ENCODE measurements at places on chromosomes 1 and 21. TPM values are rescaled to one million over a fixed set of nuclear protein-coding genes. Genes with fewer than 3 reads are reported as not detected.
A peak's percentile ranks its signal among the peaks of the same experiment; 100 is the strongest.

GRCh38 chr1:244450597-244451538 lies 841 bp downstream of the ADSS2 start:
- H3K4me3 ChIP-seq, result peak overlapping the region; percentile 74
- H3K27ac ChIP-seq, result peak overlapping the region; percentile 96
- no peaks in the 10 kb centered on the region for H3K36me3 ChIP-seq
- H3K4me1 ChIP-seq, result peaks cover 48% of the 10 kb centered on the region

GRCh38 chr1:209456878-209457277 lies 126.6 kb upstream of the CAMK1G start:
- no peak for DNase-seq
- H3K4me3 ChIP-seq, result no peak overlapping the region
- H3K27ac ChIP-seq, result no peak overlapping the region
- H3K27me3 ChIP-seq, result no peaks in the 10 kb centered on the region

DNA sequence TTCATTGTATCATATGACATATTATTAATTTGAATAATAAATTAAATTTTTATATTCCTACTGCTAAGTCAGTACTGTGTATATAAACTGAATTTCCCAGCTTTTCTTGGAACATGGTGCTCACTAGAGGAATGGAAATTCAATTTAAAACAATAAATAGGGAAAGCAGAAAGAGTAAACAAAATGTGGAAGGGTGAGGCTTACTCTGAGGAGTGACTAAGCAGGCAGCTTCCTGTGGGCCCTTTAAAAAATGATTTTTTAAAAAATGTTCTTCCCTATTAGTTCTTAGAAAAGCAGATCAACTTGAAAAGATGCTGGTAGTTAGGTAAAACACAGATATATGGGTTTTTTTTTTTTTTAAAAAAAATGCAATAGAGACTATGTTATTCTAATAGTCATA lies 49.5 kb upstream of the S1PR1 start:
- no peaks in the 10 kb centered on the region for H3K27me3 ChIP-seq
- no peak overlapping the region for H3K27ac ChIP-seq
- no peaks in the 10 kb centered on the region for H3K36me3 ChIP-seq
- no peak overlapping the region for H3K4me3 ChIP-seq

DNA sequence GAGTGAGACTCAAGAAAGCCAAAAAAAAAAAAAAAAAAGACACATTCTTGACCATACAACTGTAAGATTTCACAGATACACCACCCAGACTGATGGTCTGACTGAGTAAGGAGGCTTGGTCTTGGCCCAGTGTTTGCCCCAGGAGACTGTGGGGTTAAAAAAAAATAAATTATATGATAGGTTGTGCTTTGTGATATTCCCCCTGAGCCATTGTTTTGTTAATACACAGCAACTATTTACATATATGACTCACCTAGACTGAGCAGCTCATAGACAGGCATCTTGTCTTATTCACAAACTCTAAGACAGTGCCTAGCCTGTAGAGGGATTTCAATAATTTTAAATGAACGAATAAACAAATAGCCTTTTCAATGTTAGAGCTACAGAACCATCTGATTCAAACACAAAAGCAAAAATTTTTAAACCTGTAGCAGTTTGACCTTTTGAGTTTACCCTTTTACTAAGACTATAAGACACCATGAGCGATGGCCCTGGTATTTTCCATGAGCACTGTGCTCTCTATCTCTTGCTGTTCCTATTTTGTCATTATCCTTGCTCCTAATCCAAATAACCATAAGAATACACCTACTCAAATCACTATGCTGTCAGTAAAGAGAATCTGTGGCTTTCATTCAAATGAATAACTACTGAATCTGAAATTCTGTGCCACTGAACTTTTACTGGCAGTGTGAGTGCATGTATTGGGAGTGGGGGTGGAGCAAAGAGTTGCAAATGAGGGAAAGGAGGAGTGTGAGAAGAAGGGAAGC lies 199.4 kb upstream of the PTBP2 start:
- peaks cover 23% of the 10 kb centered on the region for H3K4me1 ChIP-seq
- no peak overlapping the region for H3K27ac ChIP-seq
- DNase-seq, result no peak
- no peak overlapping the region for H3K4me3 ChIP-seq
- no peaks in the 10 kb centered on the region for H3K27me3 ChIP-seq

DNA sequence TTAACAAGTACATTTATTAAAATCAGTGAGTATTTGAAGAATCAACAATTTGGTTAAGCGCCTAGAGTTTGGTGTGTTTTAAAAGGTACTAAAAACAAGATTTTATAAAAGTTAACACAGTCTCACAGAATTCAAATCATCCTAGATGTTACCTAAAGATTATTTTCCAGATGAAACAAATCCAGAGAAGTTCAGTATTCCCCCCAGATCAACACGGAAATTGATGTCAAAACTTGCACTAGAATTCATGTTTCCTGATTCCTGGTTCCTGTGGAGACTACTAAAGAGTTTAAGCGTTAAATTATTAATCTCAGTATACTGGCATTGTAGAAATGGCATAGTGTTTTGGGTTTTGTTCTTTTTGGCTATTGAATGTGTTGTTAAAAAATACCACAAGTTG lies 1.4 kb downstream of the PTBP2 start:
- peak overlapping the region; percentile 86 for H3K4me3 ChIP-seq
- H3K4me1 ChIP-seq, result peaks cover 38% of the 10 kb centered on the region
- H3K27ac ChIP-seq, result peak overlapping the region; percentile 95
- peaks cover 6% of the 10 kb centered on the region for H3K36me3 ChIP-seq

DNA sequence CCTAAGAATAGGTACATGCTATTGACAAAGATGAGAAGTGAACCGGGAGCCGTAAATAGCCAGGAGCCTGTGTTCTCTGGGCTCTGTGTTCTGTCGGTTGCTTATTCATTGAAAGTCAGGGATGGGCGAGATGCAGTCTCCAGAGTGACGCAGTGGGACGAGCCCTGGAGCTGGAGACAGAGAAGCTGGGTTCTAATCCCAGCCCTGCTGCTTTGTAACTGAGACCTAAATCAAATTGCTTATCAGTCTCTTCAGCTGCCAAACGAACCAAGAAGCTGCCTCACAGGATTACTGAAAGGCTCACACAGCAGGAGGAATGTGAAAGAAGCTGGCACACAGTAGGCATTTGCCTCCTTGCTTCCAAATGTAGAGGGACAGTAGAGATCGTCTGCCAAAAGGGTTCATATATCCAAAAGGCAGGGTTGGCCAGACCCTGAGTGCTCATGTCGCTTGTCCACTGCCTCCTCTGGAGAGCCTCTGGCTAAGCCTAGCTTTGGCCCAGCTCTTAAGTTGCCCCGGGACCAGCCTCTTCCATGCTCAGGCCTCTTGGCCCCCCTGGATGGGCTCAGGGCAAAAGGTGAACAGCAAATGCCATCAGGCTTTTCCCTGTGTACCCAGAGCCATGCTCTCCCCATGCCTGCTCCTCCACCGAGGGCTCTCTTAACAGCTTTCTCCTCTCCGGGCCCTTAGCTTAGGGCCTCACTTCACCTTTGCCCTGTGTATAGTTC lies 134.2 kb upstream of the IPO9 start:
- no peak for DNase-seq
- no peak overlapping the region for H3K4me3 ChIP-seq
- no peaks in the 10 kb centered on the region for H3K36me3 ChIP-seq
- no peak overlapping the region for H3K27ac ChIP-seq
- no peaks in the 10 kb centered on the region for H3K27me3 ChIP-seq

DNA sequence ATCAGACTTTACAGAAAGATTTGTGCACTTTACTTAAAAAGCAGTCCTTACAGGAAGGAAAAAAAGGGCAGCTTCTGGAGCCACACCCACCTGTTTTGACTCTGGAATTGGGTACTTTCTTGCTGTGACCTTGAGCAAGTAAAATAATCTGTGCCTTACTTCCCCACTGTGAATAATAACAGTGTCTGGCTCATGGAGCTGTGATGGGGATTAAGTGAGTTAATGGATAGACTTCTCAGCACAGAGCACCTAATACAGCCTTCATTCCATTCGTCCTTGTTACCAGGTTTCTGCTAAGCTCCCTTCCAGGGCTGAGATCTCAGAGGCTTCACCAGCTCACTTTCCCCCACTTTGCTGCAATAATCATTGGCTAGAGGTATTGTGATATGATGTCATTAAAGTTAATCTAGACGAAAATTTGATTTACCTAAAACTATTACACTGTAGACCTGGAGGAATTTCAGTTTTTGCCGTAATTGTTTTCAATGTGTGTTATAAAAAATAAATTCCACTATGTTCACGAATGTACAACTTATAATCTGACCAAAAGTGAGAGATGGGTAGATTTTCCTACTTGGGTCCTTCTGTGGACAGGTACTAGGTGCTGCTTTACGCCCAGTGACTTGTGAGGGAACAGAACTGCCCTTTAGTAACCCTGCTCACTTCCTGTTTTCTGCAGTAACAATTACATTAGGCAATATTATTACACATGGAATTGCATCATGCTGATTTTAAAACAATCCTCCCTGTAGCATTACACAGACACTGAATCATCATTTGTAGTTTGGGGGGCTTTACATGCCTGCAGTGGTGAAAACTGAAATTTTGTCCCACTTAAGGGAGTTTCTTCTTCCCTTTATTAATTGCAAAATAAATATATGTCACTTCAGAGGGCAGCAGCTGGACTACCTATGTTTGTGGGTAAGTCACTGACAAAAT lies 19.7 kb upstream of the ABCG1 start:
- peaks cover 14% of the 10 kb centered on the region for H3K4me1 ChIP-seq
- no peaks in the 10 kb centered on the region for H3K36me3 ChIP-seq
- DNase-seq, result no peak
- no peak overlapping the region for H3K4me3 ChIP-seq
- H3K27ac ChIP-seq, result no peak overlapping the region

The TMEM63A gene
- total RNA-seq, result 30.0 TPM

The RWDD3 gene
- total RNA-seq, result 8.8 TPM

- no peaks in the 10 kb centered on the region for H3K4me1 ChIP-seq
- H3K36me3 ChIP-seq, result no peaks in the 10 kb centered on the region
- no peak for DNase-seq
- H3K27me3 ChIP-seq, result no peaks in the 10 kb centered on the region
- no peak overlapping the region for H3K4me3 ChIP-seq
Observed at GRCh38 chr1:14912839-14913481, 240.6 kb upstream of the TMEM51 start.

The ILDR2 gene
- total RNA-seq, result 13.0 TPM

The IQGAP3 gene
- 1.1 TPM for total RNA-seq

- no peaks in the 10 kb centered on the region for H3K27me3 ChIP-seq
- H3K4me3 ChIP-seq, result peak overlapping the region; percentile 62
- peak overlapping the region; percentile 66 for H3K27ac ChIP-seq
- peaks cover 50% of the 10 kb centered on the region for H3K4me1 ChIP-seq
- no peaks in the 10 kb centered on the region for H3K36me3 ChIP-seq
- peak; percentile 92 for DNase-seq
Observed at GRCh38 chr1:66335859-66336640, 197.9 kb upstream of the SGIP1 start.

- DNase-seq, result no peak
- H3K4me3 ChIP-seq, result no peak overlapping the region
- no peaks in the 10 kb centered on the region for H3K36me3 ChIP-seq
Observed at GRCh38 chr1:185627171-185627570, 107.0 kb upstream of the HMCN1 start.

- no peaks in the 10 kb centered on the region for H3K27me3 ChIP-seq
- peak within 1 kb of the TSS; percentile 72 for H3K4me3 ChIP-seq
- H3K4me1 ChIP-seq, result peaks cover 21% of the 10 kb centered on the region
- H3K27ac ChIP-seq, result peak within 1 kb of the TSS; percentile 91
Observed at GRCh38 chr1:50959913-50960844, at the start of gene FAF1. FAF1 (minus strand) TSS chr1:50960267; CDS start chr1:50959811, 456 bp downstream.

The LSS gene
- 45.3 TPM for total RNA-seq

DNA sequence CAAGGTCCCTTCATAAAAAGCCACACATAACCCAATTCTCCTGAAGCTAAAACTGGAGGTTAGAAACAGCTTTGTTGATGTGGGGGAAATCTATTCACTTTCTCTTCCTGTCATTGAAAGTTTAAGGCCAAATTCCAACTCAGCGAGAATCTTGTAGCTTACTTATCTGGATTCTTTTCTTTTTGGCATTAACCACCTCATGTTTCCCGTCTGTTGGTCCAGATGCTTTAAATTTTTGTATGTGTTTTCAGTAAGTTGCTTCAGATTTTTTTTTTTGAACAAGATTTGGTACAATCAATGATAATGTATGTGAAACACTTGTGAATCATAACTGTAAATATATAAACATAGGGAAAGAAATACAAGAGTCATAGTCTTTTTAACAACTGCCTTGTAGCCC lies 33.7 kb upstream of the NEK7 start:
- no peak overlapping the region for H3K27ac ChIP-seq
- H3K36me3 ChIP-seq, result no peaks in the 10 kb centered on the region
- no peak for DNase-seq
- no peak overlapping the region for H3K4me3 ChIP-seq
- peaks cover 5% of the 10 kb centered on the region for H3K4me1 ChIP-seq

The SIM2 gene
- total RNA-seq, result 0.42 TPM

The GFI1 gene
- 0.32 TPM for total RNA-seq

The ADORA1 gene
- 0.50 TPM for total RNA-seq

DNA sequence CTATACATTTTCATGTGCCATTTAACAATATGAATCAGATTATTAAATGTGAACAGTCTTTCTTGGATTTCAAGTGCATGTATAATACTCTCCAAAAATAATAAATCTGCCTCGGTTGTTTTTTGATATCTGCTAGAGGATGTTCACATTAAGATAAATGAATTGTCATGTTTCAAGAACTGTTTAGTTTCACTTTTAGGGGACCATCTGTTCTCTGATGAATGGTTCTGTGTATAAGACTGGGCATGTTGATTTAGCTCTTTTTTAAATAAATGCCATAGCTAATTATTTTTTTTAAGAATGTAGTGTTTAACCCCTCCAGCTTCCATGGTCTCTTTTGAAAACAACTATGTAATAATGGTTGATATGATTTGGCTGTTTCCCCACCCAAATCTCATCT lies 1245.1 kb upstream of the ADGRL4 start:
- no peak overlapping the region for H3K4me3 ChIP-seq
- no peaks in the 10 kb centered on the region for H3K27me3 ChIP-seq
- no peak for DNase-seq
- no peaks in the 10 kb centered on the region for H3K36me3 ChIP-seq

The SEC16B gene
- total RNA-seq, result 2.6 TPM

The ASPM gene
- total RNA-seq, result 0.17 TPM

DNA sequence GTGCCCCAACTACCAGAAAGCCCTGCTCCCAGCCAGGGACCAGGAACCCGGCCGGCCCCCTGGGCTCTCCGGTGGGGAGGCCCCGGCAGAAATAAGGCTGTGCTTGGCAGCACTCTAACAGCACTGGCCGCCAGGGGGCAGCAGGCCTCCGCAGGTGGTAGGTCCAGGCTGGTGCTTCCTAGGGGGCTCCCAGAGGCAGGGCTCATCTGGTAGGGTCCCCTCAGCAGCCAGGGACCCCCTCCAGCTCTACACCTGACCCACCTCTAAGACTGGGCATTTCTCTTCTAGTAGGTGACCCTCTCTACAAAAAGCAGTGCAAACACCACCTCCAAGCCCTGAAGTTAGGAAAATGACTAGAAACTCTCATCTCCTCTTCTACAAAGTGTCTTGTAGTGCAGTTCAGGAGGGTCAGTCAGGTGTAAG lies 85.6 kb downstream of the STUM start:
- H3K36me3 ChIP-seq, result peaks cover 59% of the 10 kb centered on the region
- no peak overlapping the region for H3K4me3 ChIP-seq
- no peak for DNase-seq
- H3K27me3 ChIP-seq, result no peaks in the 10 kb centered on the region

GRCh38 chr1:225757927-225758656 lies 19.5 kb upstream of the SRP9 start:
- no peak overlapping the region for H3K27ac ChIP-seq
- H3K4me3 ChIP-seq, result no peak overlapping the region
- no peaks in the 10 kb centered on the region for H3K27me3 ChIP-seq
- no peak for DNase-seq
- H3K4me1 ChIP-seq, result peaks cover 18% of the 10 kb centered on the region

All from esophagus muscularis mucosa (tissue), 4 donors.